ENCODE measurements at places on chromosomes 12 and 14. TPM values are rescaled to one million over a fixed set of nuclear protein-coding genes. Genes with fewer than 3 reads are reported as not detected.

SNW1 gene
- total RNA-seq, result 71.8 TPM

DNA sequence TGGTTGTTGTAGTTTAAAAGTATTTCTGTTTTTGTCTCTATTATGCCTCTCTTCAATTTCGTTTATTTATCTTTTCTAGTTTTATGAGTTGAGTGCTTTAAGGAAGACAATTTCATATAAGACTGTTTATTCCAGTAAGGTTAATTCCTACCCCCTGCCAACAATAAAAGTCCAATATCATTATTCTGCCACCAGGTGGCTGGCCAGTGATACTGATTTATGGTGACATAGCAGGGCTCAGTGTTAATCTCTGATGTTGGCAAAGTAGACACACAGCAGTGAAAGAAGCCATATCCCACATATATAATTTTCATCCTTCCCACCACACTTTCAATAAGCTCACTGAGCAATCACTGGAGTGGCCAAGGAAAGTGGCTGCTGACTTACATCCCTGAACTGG, 69.0 kb upstream of the BMP4 start:
- no peak overlapping the region for H3K27ac ChIP-seq
- peaks cover 21% of the 10 kb centered on the region for H3K36me3 ChIP-seq
- no peak overlapping the region for H3K4me3 ChIP-seq
- no peaks in the 10 kb centered on the region for H3K4me1 ChIP-seq
- no peaks in the 10 kb centered on the region for H3K27me3 ChIP-seq
- no peak for DNase-seq

RNF212B gene
- total RNA-seq, result not detected

- no peak overlapping the region for H3K4me3 ChIP-seq
- H3K27ac ChIP-seq, result no peak overlapping the region
- H3K4me1 ChIP-seq, result peaks cover 8% of the 10 kb centered on the region
- DNase-seq, result no peak
- peaks cover 2% of the 10 kb centered on the region for H3K27me3 ChIP-seq
Measured at GRCh38 chr14:68375376-68375775, 417.5 kb downstream of the ZFP36L1 start.

- H3K4me1 ChIP-seq, result no peaks in the 10 kb centered on the region
- no peak overlapping the region for H3K4me3 ChIP-seq
- no peaks in the 10 kb centered on the region for H3K27me3 ChIP-seq
- DNase-seq, result no peak
- no peak overlapping the region for H3K27ac ChIP-seq
Measured at GRCh38 chr12:85968606-85969005, 94.5 kb downstream of the NTS start.

NRIP2 gene
- not detected for total RNA-seq

DNAJC22 gene
- total RNA-seq, result 4.5 TPM

BBOF1 gene
- 0.91 TPM for total RNA-seq

DNA sequence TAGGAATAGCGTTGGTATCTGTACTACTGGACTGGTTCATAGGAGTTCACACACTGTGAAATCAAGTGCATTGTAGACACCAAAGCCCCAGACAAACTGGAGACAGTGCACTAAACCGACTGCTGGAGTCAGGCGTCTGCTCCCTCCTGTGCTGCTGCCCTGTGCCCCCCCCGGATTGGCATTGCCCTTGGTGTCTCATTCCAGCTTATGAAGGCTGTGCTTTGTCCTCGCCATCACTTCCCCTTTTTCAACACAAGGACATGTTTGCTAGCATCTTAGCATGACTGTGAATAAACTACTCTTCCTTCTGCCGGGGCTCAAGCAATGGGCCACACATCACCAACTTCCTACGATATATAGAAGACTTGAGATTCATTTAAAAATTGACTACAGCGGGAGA, 84.0 kb downstream of the TMCC3 start:
- H3K36me3 ChIP-seq, result peaks cover 18% of the 10 kb centered on the region
- peaks cover 31% of the 10 kb centered on the region for H3K4me1 ChIP-seq
- H3K27me3 ChIP-seq, result peaks cover 15% of the 10 kb centered on the region
- H3K4me3 ChIP-seq, result no peak overlapping the region
- no peak overlapping the region for H3K27ac ChIP-seq

GRCh38 chr12:88122666-88123065, 19.2 kb downstream of the CEP290 start:
- H3K27me3 ChIP-seq, result no peaks in the 10 kb centered on the region
- no peaks in the 10 kb centered on the region for H3K4me1 ChIP-seq
- H3K27ac ChIP-seq, result no peak overlapping the region
- H3K4me3 ChIP-seq, result no peak overlapping the region

SSPN gene
- total RNA-seq, result 0.91 TPM

DNA sequence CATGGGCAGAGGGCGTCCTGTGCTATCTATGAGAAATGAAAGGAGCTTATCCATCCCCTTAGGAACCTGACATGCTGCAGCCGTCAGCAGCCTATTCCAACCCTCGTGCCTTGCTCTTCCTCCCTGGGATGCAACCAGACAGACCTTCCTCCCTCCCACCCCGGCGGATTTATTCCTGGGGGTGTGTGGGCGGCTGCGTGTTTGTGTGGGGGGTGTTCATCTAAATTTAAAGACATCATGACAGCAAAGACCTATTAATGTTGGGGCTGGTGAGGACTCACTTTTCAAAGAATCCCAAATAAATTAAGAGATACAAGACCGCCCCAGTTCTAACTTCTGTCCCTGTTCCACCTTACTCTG, 52.0 kb downstream of the WSCD2 start:
- no peak overlapping the region for H3K27ac ChIP-seq
- peaks cover 3% of the 10 kb centered on the region for H3K27me3 ChIP-seq
- no peak overlapping the region for H3K4me3 ChIP-seq

- no peaks in the 10 kb centered on the region for H3K27me3 ChIP-seq
- no peak overlapping the region for H3K27ac ChIP-seq
- no peaks in the 10 kb centered on the region for H3K36me3 ChIP-seq
- no peak overlapping the region for H3K4me3 ChIP-seq
- H3K4me1 ChIP-seq, result no peaks in the 10 kb centered on the region
Measured at GRCh38 chr14:53019406-53019805, 68.6 kb upstream of the FERMT2 start.

SLC25A21 gene
- 0.91 TPM for total RNA-seq

GRCh38 chr14:58992935-58993334, 195.5 kb upstream of the DAAM1 start:
- H3K27ac ChIP-seq, result no peak overlapping the region
- H3K4me3 ChIP-seq, result no peak overlapping the region
- no peaks in the 10 kb centered on the region for H3K4me1 ChIP-seq

GRCh38 chr14:104520620-104521410, 58.7 kb upstream of the C14orf180 start:
- DNase-seq, result no peak
- H3K27me3 ChIP-seq, result peaks cover 8% of the 10 kb centered on the region
- no peak overlapping the region for H3K27ac ChIP-seq
- no peak overlapping the region for H3K4me3 ChIP-seq
- H3K4me1 ChIP-seq, result no peaks in the 10 kb centered on the region
- H3K36me3 ChIP-seq, result peaks cover 21% of the 10 kb centered on the region

BLTP3B gene
- total RNA-seq, result 25.7 TPM

DNA sequence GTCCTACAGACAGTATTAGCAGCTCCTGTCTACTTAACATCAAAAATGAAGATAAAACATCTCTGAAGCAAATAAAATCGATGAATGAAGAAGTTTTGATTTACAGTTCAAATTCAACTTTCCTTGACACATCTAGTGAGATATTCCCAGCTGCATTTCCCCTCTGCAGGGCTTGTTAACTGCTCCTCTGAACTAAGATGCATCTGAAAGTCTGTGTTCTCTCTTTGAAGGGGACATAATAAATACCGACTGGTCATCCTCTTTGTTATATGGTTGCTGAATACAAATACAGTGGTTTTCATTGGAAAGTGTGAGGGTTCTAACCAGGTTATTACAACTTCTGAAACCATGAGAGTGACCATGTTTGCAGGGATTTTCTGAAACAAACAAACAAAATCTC, 266.4 kb upstream of the SLC16A7 start:
- DNase-seq, result no peak
- no peak overlapping the region for H3K27ac ChIP-seq
- no peaks in the 10 kb centered on the region for H3K36me3 ChIP-seq
- H3K4me3 ChIP-seq, result no peak overlapping the region
- peaks cover 6% of the 10 kb centered on the region for H3K27me3 ChIP-seq

GRCh38 chr14:95870772-95871171, 5.9 kb upstream of the TUNAR start:
- H3K27ac ChIP-seq, result no peak overlapping the region
- peaks cover 2% of the 10 kb centered on the region for H3K27me3 ChIP-seq
- H3K4me3 ChIP-seq, result no peak overlapping the region
- H3K4me1 ChIP-seq, result no peaks in the 10 kb centered on the region
- no peaks in the 10 kb centered on the region for H3K36me3 ChIP-seq

DNA sequence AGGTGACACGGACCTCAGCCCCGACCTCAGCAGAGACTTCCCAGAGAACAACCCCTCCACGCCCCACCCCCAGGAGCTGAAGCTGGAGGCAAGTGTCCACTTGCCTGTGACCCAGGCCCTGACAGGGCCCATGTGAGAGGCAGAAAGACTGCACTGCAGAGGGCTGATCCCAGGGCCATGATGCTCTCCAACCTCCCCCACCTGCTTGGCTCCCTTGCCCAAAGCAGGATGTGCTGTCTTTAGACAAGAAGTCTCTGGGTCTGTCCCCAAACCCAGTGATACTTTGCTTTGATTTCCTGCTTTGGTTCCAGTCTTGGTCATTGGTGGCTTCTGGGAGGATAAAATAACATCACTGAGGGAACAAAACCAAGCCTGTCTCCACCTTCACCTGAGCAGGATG, 59.4 kb downstream of the BCL11B start:
- peaks cover 2% of the 10 kb centered on the region for H3K4me1 ChIP-seq
- peaks cover 6% of the 10 kb centered on the region for H3K27me3 ChIP-seq
- H3K4me3 ChIP-seq, result no peak overlapping the region
- DNase-seq, result no peak
- no peaks in the 10 kb centered on the region for H3K36me3 ChIP-seq

DNA sequence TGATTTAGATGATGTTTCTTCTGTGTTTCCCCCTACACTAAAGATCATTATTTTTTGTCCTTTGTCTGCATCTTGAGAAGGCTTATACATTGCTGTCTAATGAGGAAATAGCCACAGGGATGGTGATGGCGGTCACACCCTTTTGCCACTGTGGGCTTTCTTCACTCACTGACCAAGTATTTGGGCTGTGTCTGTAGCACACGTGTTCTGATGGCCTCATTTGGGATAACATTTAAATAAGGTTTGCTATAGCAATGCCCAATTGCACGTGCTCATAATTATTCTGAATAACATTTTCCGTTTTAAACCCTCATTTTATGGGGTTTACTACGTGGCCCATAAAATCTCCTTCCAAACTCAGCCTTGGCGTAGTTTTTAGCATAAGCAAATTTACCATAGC, 230.3 kb upstream of the PRICKLE1 start:
- no peaks in the 10 kb centered on the region for H3K27me3 ChIP-seq
- no peak overlapping the region for H3K4me3 ChIP-seq
- H3K4me1 ChIP-seq, result no peaks in the 10 kb centered on the region
- no peak for DNase-seq
- no peaks in the 10 kb centered on the region for H3K36me3 ChIP-seq

DNA sequence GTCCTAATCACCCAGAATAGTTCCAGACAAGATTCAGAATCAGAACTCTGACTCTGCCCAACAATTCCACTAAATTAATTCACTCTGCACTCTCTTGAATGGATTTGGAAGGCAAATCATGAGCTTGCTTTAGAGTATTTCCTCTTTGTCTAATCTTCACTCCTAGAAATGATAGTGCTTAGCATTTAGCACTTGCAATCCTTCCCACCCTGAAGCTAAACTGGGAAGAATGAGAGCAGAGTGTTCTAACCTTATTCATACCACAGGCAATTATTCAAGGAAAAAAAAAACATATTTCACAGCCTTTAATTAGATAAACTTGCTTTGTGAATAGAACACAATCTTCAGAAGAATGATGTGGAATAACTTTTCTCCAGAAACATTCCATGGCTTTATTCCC, 264.6 kb downstream of the PAWR start:
- DNase-seq, result no peak
- H3K4me3 ChIP-seq, result no peak overlapping the region
- H3K27ac ChIP-seq, result no peak overlapping the region
- peaks cover 2% of the 10 kb centered on the region for H3K4me1 ChIP-seq

RHEBL1 gene
- 2.3 TPM for total RNA-seq

PZP gene
- not detected for total RNA-seq

GRCh38 chr14:54759982-54760585, 142.5 kb downstream of the GCH1 start:
- no peak overlapping the region for H3K27ac ChIP-seq
- H3K4me1 ChIP-seq, result no peaks in the 10 kb centered on the region
- H3K4me3 ChIP-seq, result no peak overlapping the region
- no peak for DNase-seq

SPSB2 gene
- 4.3 TPM for total RNA-seq

DNA sequence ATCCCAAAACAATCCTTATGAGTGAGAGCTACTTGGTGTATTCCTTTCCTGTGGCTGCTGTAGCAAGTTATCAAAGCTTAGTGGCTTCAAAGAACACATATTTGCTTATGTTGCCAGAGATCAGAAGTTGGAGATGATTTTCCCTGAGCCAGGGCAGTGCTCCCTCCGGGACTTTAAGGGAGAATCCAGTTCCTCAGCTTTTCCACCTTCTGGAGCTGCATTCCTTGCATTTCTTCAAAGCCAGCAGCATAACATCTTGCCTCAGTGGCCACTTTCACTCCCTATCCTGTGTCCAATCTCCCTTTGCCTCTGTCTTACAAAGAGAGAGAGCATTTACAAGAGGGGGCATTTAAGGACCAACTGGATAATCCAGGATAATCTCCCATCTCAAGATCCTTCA, 33.7 kb downstream of the P2RX7 start:
- DNase-seq, result no peak
- no peak overlapping the region for H3K4me3 ChIP-seq
- H3K27me3 ChIP-seq, result peaks cover 2% of the 10 kb centered on the region
- H3K27ac ChIP-seq, result no peak overlapping the region
- no peaks in the 10 kb centered on the region for H3K36me3 ChIP-seq

KCNK10 gene
- total RNA-seq, result 2.8 TPM

RNASE7 gene
- total RNA-seq, result not detected

DNA sequence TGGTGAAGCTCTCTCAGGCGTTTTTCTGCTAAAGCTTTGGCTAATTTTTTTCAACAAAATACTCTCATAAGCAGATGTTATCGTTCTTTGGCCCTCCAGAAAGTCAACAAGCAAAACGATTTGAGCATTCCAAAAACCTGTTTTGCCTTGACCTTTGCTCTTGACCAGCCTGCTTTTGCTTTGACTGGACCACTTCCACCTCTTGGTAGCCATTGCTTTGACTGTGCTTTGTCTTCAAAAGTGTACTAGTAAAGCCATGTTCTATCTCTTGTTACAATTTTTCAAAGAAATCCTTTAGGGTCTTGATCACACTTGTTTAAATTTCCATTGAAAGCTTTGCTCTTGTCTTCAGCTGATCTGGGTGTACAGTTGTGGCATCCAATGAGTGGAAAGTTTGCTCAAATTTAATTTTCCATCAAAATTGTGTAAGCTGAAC, 10.7 kb upstream of the ARID4A start:
- DNase-seq, result no peak
- H3K4me1 ChIP-seq, result no peaks in the 10 kb centered on the region
- H3K27ac ChIP-seq, result no peak overlapping the region

TEX52 gene
- total RNA-seq, result not detected
